Type B pancreatic cell (in vitro differentiated cells): ENCODE measurements at places on chromosomes 1 and 21. TPM values are rescaled to one million over a fixed set of nuclear protein-coding genes. Genes with fewer than 3 reads are reported as not detected.

LCE1B gene
- total RNA-seq: not detected in 2 replicates

- no peak for DNase-seq
These were observed 116.2 kb downstream of the DISP1 start for GRCh38 chr1:222931023-222931422.

DNA sequence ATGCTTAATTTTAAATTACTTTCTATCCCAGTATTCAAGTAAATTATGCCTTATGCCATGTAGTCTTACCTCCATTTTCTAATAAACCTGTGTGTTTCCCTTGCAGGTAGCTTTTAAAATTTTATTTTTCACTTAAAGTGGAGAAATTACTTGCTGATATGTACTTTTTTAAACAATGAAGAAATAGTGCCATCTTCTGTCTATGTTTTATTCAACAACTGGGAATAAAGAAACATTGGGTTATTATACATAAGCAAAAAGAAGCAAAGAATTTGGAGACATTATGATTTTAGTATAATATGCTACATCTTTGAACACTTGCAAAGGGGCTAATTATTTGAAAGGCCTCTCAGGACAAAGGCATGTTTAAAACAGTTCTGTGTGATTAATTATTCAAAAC, 1912.9 kb downstream of the MRPL39 start:
- no peak for DNase-seq

DNA sequence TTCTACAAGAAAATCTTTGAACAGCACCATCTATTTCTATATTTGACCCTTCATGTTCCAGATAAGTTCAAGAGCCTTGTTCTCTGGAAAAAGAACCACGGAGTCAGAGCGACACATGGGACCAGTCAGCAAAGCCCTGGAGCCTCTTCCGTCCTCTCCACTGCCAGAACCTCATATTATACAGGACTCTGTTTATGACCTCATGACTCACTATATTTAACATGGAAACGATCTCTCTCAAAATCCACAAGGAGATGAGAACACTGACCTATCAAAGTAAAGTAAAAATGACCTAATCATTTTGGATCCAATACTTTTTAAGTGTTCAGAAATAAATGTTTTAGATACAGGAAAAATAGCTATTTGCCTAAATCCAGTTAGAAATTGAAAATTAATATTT, 124.6 kb upstream of the KRTAP19-8 start:
- no peak for DNase-seq

DNA sequence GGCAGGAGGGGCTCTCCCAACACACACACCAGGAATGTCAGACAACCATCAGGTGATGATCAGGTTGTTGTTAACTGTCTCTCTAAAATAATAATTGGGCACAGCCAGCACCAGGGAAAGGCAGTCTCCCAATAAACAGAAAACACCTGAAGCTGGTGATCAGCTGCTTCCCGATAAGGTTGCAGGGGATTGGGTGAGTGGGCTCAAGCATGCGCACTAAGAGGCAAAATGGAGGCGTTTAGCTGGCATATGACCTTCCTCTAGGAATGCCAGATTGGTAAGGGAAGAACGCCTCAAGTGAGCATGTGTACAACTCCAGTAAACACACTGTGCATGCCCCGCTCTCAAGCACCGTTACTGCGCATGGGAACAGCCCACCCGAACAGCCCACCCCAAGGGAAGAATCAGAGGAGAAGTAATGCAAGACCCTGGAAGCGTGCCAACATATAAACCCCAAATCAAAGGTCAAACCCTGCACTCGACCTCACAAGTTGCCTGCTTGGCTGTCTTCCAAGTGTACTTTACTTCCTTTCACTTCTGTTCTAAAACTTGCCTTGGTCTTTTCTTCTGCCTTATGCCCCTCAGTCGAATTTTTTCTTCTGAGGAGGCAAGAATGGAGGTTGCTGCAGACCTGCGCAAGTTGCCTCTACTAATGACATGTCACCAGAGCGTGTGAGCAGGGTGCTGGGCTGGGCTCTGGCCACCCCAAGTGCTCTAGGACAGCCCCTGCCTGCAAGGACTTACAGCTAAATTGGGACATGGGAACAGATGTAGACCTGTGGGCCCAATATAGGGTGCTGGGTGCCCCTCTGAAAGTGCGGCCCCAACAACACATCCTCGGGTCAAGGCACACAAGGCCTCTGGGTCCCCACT, 200.8 kb downstream of the RHOU start:
- DNase-seq: no peak

GRCh38 chr1:7470904-7471638, 300.0 kb upstream of the VAMP3 start:
- DNase-seq: no peak
